Nephron progenitor cell (in vitro differentiated cells): ENCODE measurements at places on chromosomes 13 and 19.

DNA sequence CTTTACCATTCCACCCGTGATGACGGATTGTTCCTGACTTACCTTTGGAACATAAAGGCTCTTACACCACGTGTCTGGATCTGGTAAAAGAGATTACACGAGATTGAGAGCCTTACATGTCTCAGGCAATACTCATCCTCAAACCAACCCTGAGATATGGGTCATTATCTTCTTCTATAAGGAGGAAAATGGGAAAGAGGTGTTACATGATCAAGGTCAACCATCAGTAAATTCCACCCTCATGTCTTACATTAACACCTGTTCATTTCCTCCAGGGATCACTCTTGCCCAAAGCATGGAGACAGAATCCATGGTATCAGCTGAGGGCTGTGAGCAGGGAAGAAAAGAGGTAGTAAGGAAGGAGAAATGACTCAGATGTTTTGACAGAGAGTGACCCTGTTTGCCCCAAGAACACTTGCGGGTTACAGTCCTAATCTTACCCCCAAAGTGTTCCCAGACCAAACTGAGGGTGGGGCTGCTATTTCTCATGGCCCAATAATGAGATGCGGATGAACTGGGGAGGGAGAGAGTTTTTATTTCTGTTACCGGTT, 19.6 kb downstream of the LILRB4 start:
- DNase-seq, result no peak

DNA sequence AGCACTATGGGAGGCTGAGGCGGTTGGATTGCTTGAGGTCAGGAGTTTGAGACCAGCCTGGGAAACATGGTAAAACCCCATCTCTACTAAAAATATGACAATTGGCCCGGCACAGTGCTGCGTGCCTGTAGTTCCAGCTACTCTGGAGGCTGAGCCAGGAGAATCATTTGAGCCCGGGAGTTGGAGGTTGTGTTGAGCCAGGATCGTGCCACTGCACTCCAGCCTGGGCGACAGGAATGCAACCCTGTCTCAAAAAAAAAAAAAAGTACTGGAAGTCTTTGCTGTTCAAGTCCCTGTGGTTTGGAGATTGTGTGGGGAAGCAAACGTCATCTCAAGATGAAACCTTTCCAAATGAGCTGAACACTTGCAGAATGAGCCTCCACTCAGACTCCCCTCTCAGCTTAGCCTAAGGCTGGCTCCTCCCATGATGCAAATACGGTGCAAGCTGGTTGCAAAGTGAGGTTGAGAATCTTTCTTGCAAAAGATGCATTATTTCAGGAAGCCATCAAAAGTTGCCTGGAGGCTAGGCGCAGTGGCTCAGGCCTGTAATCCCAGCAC, 46.2 kb downstream of the MYO9B start:
- no peak for DNase-seq

GRCh38 chr13:29909975-29910674, 59.7 kb upstream of the UBL3 start:
- no peak for DNase-seq

- peak; percentile 27 for DNase-seq
Observed at GRCh38 chr19:5430237-5430636, 25.0 kb upstream of the ZNRF4 start.

GRCh38 chr13:44868397-44868796, 120.9 kb downstream of the NUFIP1 start:
- no peak for DNase-seq

DNA sequence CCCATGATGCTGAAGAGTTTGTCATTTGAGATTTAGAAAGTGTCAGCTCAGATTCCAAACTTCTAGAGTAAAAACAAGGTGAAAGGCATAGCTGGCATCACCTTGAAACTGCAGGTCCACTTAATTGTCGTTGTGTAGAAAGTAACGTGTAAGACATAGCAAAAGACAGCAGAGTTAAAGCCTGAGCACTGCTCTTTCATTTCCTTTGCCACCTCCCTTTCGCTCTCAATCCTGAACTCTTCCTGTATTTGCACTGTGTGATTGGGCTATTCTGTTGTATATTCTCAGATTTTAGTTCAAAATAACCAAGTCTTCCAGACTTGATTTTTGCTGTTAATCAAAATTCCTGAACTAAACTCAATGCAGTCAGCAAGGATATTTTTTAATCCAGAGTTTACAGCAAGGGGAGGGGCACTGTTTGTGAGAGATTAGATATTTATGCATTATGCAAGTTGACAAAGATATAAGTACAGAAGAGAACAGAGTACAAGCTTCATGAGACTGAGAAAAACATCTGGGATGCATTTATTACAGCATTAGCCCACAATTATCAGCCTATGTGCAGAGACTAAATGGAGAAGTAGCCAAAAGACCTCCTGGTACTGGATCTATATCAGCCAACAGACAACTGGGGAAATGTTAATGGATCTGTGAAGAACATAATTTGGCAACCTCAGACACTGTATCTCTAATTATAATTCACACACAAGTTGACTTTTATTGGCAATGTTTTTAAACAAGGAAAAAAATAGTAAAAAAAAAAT, 328.6 kb downstream of the SUCLA2 start:
- DNase-seq, result no peak

- DNase-seq, result no peak
Observed at GRCh38 chr13:19781526-19781925, 1.2 kb downstream of the PSPC1 start.

DNA sequence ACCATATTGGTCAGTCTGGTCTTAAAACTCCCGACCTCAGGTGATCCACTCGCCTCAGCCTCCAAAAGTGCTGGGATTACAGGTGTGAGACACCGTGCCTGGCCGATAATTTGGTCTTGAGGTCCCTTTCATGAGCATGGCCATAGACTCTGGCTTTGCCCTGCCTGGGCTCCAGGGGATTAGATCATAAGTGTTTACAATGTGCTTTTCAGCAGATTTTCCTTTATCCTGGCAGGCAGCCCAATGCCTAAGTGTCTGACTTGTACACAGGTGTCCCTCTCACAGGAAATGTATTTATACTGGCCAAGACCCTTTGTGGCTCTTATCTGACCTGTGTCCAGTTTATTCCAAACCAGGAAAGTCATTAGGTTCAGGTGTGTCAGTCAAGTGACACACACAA, 15.9 kb downstream of the BCAM start:
- DNase-seq, result no peak

DNA sequence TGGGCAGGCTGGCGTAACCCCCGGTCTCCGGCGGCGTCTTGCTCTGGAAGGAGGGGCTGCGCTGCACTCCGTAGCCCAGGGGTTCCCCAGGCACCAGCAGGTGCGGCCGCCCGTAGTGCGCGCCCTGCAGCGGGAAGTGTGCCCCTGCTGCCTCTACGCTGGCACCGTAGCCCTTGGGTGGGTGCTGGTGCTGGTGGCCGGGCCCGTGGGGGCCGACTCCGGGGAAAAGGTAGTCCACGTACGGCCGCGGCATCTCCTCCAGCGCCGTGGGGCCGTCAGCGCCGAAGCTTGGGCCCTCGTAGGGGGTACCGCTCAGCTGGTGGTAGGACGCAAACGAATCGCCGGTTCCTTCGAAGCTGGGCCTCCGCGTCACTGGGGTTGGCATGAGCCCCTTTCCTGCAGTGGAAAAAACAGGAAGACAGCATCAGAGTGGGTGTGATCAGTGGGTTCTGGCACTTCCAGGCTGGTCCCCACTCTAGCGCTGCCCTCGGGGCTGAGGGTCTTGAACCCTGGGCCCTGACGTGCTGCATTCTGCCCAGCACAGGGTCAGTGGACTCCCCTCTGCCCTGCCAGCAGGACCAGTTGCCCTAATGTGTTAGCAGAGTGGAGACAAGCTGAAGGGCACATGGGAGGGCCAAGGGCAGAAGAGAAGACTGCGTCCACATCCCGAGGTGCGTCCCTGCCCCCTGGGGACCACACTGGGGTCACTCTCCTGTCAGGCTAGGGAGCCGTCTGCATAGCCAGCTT, 72.3 kb downstream of the LATS2 start:
- DNase-seq, result no peak

- DNase-seq, result peak; percentile 29
Observed at GRCh38 chr19:12913011-12913561, 6.0 kb downstream of the SYCE2 start.

DNA sequence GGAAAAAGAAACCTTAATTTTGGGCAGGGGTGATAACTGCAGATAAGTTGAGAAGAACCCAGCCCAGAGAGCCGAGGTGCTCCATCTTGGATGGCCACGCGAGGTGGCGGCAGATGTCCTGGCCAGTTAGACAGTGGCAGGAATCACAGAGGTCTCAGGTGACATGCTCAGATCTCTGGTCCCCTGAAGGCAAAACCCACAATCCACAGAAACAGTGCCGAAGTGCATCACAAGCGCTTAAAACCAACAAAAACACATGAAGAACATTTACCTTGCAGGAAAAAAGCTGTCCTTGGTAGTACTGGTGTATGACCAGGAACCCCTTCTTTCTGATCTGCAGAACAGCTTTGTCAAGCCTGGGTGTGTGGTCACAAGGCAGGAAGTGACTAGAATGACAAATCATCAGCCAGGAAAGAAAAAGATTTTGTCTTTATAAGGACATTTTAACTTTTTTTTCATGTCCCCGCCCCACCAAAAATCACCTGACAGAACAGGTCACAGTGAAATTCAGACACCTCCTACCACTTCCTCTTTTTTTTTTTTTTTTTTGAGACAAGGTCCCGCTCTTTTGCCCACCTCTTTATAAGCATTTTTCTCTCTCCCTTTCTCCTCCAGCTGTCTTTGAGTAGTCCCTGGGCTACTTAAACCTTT, at the start of gene LCP1:
TSS of gene LCP1 (minus strand) at position 338 of the 651 bp plus-strand sequence. CDS start 22,515 bp downstream, outside the sequence.
- no peak for DNase-seq

- DNase-seq, result no peak
Observed at GRCh38 chr19:5895890-5896289, 7.7 kb downstream of the NDUFA11 start.

DNA sequence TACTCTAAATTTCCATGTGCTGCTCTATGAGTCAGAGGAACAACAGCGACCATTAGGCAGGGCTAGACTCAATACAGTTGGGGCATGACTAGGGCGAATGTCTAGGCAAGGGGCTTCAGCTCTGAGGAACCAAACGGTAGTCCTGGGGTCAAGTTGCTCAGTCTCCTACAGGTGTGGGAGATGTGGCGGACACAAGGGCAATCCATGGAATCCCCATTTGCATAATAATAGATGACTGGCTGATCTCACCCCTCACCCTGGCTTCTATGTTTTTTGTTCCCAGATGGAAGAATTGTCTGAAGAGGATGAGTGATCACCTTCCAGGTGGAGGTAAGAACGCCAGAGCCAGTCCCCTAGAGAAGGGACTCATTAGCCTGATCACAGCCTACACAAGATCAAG, 1048.2 kb upstream of the MIR17HG start:
- DNase-seq, result no peak

DNA sequence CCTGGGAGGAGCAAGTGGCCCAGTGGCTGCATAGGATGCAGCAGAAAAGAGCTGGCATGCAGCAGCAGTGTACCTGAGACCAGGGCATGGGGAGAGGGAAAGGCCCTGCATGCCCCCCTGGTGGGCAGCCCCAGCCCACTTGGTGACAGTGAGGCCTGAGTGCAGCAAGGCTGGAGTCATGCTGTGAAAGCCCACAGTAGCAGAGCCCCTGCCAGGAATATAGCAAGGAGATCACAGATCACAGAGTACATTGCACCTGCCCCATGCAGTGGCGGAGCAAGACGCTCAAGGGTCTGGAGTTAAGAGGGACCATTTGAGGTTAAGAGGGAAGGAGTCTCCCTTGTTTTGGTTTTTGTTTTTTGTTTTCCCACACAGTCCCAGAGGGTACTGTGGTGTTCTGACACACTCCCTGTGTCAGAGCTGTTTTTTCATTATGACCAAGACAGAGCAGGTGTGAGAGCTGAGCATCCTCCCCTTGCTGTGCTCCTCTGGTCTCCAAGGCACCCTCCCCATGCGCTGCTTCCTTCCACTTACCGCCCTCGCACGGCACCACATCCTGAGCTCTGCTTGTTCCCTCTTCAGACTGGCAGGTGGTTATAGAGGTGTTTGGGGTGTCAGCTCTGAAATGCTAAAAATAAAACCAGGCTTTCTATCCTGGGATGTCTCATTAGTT, 85.0 kb upstream of the UBL3 start:
- DNase-seq, result no peak

DNA sequence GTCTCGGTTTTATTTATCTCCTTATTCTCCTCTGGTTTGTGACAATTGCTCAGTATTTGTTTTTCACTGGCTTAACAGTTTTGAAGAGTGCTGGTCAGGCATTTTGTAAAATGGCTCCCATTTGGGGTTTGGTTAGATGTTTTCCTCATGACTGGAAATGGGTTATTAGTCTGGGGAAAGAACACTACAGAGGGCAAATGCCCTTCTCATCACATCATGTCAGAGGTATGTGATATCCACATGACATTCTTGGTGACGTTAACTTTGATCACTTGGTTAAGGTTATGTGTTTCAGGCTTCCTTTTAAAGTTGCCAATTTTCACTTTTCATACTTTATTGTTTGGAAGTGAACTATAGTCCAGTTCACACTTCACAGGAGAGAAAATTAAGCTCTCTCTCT, 74.8 kb upstream of the KLHL1 start:
- no peak for DNase-seq

- no peak for DNase-seq
Observed at GRCh38 chr19:14479309-14479974, 4.3 kb upstream of the PTGER1 start.

DNA sequence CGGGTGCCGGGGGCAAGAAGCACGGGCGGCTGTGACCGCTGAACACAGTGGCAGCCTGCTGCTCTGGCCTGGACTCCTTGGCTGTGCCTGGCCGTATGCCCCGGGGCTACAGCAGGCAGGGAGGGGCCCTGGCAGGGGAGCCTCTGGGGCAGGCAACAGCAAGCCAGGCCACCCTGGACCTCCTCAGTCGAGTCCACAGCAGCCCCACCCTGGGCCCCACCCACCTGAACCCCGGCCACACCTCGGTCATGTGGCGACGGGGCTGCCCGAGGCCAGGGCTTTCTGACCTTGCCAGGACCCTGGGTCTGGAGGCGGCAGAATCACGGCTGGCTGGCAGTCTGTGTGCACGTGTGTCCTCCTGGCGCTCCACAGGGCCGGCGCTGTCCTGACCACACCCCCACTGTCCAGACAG, 8.7 kb downstream of the CILP2 start:
- DNase-seq, result no peak
